ENCODE measurements at places on chromosomes 7 and 10.

GRCh38 chr10:111801841-111802240 is 381.7 kb downstream of the GPAM start:
- no peak for DNase-seq

GRCh38 chr10:33600381-33600780 is 265.9 kb upstream of the NRP1 start:
- DNase-seq = no peak

- DNase-seq = no peak
Observed at GRCh38 chr7:886626-887487, 10.5 kb downstream of the GET4 start.

DNA sequence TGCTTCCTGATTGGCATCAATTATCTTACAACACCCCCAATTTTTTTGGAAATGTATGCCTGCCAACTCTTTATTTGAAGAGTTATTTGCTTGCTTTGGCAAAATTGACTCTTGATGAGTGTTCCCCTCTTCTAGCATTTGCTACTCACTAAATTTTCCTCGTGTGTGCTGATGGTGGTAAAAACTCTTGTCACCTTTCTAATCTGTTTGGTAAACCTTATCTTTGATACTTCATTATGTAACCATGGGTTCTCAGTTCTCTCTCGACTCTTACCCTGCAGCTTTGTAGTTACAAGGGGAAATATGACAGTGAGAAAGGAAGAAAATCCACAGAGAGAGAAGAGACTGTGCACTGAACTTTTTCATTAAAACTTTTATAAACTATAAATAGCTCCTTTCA is 102.5 kb downstream of the CDK14 start:
- no peak for DNase-seq

DNA sequence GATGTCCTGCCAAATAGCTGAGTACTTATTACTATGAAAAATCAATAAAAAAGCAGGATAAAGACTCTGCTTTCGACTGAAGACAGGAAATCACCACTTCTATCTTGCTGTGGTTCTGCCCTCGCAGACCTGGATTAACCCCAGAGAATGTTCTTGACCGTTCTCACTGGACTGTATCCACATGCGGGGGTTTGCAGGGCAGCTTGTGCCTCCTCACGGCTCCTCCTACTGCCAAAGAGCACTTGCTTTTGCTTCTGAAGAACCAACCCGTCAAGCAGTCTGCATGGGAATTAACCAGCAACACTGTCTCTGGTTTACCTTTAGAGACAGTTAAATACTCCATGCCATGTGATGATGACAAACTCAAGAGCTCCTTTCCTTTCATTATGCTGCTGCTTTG is 184.0 kb downstream of the GFRA1 start:
- DNase-seq = no peak

DNA sequence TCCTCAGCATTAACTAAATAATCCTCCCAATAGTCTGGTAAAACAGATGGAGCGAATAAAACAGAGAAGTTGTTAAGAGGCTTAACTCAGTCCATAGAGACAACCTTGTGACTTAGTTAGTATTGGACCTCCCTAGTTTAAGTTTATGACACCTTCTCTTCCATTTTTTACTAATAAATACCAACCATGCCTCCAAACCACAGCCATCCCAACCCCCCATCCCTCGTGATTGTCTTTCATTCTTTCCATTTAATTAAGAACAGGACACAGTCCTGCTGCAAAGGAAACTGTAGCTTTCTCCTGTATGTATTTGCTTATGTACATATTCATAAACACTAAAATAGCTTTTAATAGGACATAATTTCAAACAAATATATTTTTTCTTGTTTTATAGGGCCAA is 238.2 kb downstream of the SEMA3D start:
- no peak for DNase-seq

DNA sequence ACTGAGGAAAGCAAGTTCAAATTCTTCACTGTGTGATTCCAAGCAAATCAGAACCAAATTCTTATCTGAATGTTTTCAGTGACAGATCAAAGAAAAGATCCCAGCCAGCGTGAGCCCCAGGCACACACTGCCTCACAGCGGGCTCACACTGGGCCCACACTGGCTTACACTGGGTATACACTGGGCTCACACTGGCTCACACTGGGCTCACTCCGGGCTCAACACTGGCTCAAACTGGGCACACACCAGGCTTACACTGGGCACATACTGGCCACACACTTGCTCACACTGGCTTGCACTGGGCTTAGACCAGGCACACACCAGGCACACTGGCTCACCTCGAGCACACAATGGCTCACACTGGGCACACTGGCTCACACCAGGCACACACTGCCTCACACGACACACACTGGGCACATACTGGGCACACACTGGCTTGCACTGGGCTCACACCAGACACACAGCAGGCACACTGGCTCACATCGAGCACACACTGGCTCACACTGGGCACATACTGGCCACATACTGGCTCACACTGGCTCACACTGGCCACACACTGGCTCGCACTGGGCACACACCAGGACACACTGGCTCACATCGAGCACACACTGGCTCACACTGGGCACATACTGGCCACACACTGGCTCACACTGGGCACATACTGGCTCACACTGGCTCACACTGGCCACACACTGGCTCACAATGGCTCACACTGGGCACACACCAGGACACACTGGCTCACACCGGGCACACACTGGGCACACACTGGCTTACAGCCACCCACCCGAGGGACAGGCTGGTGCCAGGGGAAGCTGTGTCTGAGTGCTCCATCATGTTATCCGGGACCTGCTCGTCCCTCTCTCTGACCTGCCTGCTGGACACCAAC is 156.3 kb downstream of the PTPRN2 start:
- DNase-seq = no peak

DNA sequence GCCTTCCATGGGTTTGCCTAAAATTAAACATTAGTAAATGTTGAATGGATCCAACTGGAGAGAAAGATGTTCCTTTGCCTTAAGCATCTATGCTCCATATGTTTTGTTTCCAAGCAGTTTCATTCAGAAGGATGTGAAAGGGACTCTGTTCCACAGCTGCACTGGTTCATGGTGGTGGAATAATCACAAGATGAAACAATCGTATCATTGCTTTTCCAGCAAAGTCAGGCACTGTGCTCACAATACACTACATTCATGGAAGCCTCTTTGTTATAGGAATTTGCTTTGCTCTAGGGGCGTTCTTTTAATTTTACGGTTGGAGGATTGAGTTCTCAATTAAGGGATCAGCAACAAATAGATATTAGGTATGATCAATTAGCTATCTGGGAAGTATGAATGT is 33.8 kb downstream of the RAMP3 start:
- no peak for DNase-seq

- no peak for DNase-seq
Observed at GRCh38 chr7:234051-234707, 41.8 kb downstream of the FAM20C start.

- no peak for DNase-seq
Observed at GRCh38 chr10:84348447-84348846, 20.1 kb downstream of the CCSER2 start.

- peak; percentile 40 for DNase-seq
Observed at GRCh38 chr10:126111516-126111915, 215.2 kb downstream of the FANK1 start.

DNA sequence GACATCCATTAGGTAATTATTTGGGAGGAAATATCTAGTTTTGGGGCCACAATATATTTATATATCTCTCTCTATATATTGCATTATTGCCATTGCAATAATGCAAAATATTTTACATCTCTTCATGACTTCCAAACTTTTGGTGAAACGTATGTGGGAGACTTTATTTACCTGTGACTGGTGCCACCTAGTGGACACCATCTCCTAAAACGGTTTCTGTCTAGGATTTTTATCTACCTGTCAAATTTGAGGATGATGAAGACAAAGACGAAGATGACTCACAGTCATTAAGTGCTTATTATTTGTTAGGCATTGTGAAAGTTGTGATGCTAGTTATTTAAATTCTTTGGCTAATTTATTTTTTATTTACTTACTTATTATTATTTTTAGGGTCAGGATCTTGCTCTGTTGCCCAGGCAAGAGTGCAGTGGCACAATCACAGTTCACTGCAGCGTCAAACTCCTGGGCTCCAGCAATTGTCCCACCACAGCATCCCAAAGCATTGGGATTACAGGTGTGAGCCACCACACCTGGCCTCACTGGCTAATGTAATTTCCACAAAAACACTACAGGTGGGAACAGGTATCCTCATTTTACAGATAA is 18.7 kb upstream of the CBLL1 start:
- DNase-seq = peak; percentile 71

DNA sequence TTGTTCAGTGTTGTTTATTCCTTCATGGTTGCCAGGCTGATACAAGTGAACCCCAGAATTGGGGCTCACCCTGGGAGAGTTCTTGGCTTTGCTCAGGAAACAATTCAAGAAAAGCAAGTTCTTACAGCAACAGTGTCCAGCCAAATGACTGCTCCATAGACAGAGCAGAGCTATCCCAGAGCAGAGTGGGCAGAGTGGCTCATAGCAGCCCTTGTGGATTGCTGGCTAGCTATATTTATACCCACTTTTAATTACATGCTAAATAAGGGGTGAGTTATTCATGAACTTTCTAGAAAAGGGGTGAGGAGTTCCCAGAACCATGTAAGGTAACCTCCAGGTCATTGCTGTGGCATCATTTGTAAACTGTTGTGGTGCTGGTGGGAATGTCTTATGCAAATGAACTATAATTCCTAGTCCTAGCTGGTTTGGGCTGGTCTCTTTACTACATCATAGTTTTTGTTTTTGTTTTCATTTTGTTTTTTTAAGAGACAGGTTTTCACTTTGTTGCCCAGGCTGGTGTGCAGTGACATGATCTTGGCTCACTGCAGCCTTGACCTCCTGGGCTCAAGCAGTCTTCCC is 59.9 kb upstream of the HBP1 start:
- no peak for DNase-seq

- DNase-seq = no peak
Observed at GRCh38 chr10:22243321-22243720, 25.5 kb upstream of the EBLN1 start.

DNA sequence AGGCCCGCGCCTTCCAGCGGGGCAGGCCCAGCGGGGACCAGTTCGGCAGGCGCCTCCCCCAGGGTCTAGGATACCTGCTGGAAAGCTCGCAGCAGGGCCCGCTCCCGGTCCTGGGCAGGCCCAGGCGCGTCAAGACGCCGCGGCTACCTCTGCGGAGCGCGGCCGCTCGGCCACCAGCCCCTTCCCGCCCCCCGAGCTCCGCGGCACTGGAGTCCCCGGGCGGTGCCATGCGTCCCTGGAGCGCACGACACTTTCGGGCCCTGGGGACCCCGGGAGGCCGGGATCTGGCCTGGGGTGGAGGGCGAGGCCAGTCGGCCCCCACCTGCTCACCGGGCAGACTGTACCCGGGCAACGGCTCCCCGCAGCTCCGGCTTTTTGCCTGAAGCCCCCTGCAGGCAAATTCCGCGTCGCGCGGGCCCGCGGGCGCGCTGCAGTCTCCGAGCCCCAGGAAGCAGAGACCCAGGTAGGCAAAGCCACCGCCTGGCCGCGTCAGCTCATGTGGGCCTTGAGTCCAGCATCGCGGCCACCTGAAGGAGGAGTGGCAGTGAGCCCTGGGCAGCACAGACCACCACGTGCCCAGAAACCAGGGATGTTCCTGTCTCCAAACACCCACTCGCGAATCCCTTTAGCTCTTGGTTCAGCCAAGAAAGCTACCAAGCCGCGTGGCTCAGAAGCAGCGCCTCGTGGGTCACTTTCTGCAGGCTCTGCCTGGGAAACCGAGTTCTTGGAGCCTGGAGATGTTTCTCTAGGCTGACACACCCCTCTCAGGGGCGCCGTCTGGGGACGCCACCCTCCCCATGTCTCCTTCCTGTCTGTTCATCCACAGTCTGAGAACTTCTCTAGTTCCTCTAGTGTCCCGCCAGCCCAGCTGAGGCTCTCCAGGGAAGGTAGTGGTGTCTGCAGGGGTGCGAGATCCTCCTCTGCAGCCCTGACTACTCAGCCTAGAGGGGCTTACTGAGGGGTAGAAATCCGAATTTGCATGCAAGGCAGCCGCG is 46.1 kb upstream of the APBB1IP start:
- DNase-seq = no peak

- no peak for DNase-seq
Observed at GRCh38 chr7:50331564-50332208, 27.2 kb downstream of the IKZF1 start.

- no peak for DNase-seq
Observed at GRCh38 chr7:103307503-103308231, 10.4 kb downstream of the PMPCB start.

DNA sequence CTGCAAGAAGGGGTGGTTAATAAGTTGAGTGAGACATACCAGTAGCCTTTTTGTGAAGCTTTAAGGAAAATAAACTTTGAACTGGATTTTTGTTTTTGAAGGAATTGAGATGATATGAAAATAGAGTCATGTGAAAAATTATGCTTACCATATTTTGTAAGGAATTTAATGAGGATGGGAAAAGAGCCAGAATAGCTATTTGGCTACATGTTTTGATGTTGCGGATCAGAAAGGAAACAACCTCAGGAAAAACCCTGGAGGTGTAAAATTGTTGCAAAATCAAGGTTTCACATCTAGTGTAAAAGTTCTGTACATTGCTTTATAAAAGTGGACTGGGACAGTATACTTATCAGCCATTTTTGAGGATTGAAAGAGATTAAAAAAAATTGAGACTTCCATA is 15.0 kb downstream of the TBC1D12 start:
- no peak for DNase-seq

- DNase-seq = no peak
Observed at GRCh38 chr10:118914629-118915028, 114.9 kb upstream of the NANOS1 start.

- no peak for DNase-seq
Observed at GRCh38 chr7:96269246-96269994, 52.5 kb downstream of the SLC25A13 start.

DNA sequence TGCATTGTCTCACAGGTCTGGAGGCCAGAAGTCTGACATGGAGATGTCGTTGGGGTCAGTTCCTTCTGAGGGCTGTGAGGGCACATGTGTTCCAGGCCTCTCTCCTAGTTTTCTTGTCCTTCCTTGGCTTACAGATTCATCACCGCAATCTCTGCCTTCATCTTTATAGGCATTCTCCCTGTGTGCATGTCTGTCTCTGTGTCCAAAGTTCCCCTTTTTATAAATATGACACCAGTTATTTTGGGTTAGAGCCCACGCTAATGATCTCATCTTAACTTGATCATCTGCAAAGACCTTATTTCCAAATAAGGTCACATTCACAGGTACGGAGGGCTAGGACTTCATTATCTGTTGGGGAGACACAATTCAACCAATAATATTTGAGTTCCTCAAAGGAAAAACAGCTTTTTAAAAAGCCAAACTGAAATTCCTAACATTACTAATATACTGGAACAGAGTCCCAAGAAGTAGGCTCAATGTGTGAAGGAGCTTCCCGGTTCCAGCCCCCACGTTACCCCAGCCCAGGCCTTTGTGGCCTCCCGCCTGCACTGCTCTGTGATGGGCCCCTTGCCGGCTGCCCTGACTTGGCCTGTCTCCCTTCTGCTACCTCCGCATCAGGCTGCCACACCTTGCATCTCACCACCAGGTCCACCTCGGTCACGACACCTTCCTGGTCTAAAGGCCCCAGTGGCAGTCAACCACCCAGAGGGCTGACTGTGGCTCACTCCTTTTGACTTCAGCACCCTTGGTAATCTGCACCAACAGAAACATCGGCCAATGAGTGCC is 142.7 kb downstream of the KCNMA1 start:
- DNase-seq = no peak

GRCh38 chr7:47776335-47776734 is 171.9 kb downstream of the PKD1L1 start:
- no peak for DNase-seq

- no peak for DNase-seq
Observed at GRCh38 chr7:33336820-33337219, 207.5 kb downstream of the BBS9 start.

- DNase-seq = no peak
Observed at GRCh38 chr10:79939969-79940368, 8.9 kb downstream of the SFTPD start.
